Pancreas (tissue), 10 donors: ENCODE measurements at places on chromosomes 4 and X. TPM values are rescaled to one million over a fixed set of nuclear protein-coding genes. Genes with fewer than 3 reads are reported as not detected.
A peak's percentile ranks its signal among the peaks of the same experiment; 100 is the strongest.

- no peak for DNase-seq
- no peaks in the 10 kb centered on the region for H3K27me3 ChIP-seq
- H3K4me3 ChIP-seq: no peak overlapping the region
- H3K4me1 ChIP-seq: peaks cover 11% of the 10 kb centered on the region
- no peaks in the 10 kb centered on the region for H3K36me3 ChIP-seq
- H3K27ac ChIP-seq: peak overlapping the region; percentile 62
Measured at GRCh38 chr4:94525993-94526728, 74.4 kb downstream of the PDLIM5 start.

- no peaks in the 10 kb centered on the region for H3K36me3 ChIP-seq
- H3K27ac ChIP-seq: peak within 1 kb of the TSS; percentile 35
- H3K4me3 ChIP-seq: peak within 1 kb of the TSS; percentile 34
- DNase-seq: peak; percentile 90
- peaks cover 7% of the 10 kb centered on the region for H3K4me1 ChIP-seq
Measured at GRCh38 chr4:44448521-44449461, at the start of gene KCTD8. KCTD8 (minus strand) TSS chr4:44448809.

GRCh38 chrX:13506574-13506973, 62.8 kb upstream of the EGFL6 start:
- H3K36me3 ChIP-seq: no peaks in the 10 kb centered on the region
- H3K27ac ChIP-seq: no peak overlapping the region
- no peak for DNase-seq
- H3K4me3 ChIP-seq: no peak overlapping the region
- no peaks in the 10 kb centered on the region for H3K27me3 ChIP-seq

DNA sequence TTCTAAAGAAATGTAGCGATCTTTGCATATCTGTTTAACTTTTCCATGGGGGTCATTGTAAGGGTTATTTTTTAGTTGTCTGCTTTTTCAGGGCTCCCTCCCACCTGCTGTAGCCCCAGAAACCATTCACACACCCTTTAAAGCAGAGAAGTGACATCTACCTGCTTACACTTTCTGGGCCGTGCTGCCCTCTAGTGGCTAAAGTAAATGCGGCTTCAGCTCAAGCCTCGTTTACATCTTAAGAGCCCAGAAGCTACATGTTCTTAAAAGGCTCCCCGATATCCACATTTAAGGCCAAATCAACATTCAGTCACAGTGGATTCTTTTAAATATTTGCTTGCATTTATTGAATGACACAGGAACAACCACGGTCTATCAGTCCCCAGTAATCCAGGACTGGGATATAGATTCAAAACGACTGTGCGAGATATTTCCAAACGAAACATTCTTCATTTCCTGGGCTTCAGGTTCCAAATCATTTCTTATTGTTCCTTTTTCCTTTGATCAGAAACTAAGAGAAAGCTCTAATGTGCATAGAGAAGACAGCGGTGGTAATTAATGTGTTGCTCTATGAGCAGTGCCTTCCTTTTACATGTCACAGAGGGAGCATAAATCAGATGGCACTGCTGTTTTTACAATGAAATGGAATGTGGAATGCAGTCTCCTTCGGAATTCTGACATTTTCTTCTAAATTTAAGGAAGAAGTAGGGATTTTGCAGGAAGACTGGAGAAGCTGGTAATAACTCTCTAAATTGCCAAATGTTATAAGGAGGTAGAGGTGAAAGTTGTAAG, 119.9 kb downstream of the RASGEF1B start:
- no peaks in the 10 kb centered on the region for H3K4me1 ChIP-seq
- peak; percentile 74 for DNase-seq
- H3K4me3 ChIP-seq: no peak overlapping the region
- H3K36me3 ChIP-seq: no peaks in the 10 kb centered on the region
- no peaks in the 10 kb centered on the region for H3K27me3 ChIP-seq
- no peak overlapping the region for H3K27ac ChIP-seq

GRCh38 chr4:38958453-38959190, 73.6 kb downstream of the TMEM156 start:
- DNase-seq: no peak
- no peaks in the 10 kb centered on the region for H3K4me1 ChIP-seq
- no peak overlapping the region for H3K27ac ChIP-seq
- no peaks in the 10 kb centered on the region for H3K27me3 ChIP-seq
- H3K4me3 ChIP-seq: no peak overlapping the region

DNA sequence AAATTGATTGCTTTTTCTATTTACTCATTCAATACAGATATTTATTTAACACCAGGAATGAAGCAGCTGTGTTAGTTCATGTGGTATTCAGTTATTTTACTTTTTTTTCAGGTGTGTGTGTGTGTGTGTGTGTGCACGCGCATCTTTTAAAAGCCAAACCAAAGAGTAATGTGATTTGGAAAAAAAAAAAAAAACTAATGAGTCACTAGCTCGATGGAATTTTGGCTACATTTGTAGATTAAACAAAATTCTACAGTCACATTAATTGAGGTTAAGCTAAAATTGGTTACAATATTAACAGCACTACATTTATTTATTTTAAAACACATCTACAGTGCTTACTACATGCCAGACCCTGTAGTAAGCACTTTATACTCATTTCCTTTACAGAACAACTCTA, 66.8 kb downstream of the HHIP start:
- no peak overlapping the region for H3K4me3 ChIP-seq
- no peaks in the 10 kb centered on the region for H3K4me1 ChIP-seq
- DNase-seq: no peak
- H3K36me3 ChIP-seq: no peaks in the 10 kb centered on the region
- H3K27me3 ChIP-seq: no peaks in the 10 kb centered on the region
- no peak overlapping the region for H3K27ac ChIP-seq

- no peak overlapping the region for H3K4me3 ChIP-seq
- peaks cover 64% of the 10 kb centered on the region for H3K36me3 ChIP-seq
- DNase-seq: no peak
- no peaks in the 10 kb centered on the region for H3K27me3 ChIP-seq
- no peak overlapping the region for H3K27ac ChIP-seq
- no peaks in the 10 kb centered on the region for H3K4me1 ChIP-seq
Measured at GRCh38 chr4:118732591-118733330, 47.6 kb downstream of the METTL14 start.

GRCh38 chrX:25737540-25737939, 400.6 kb upstream of the MAGEB18 start:
- H3K4me1 ChIP-seq: no peaks in the 10 kb centered on the region
- DNase-seq: no peak
- no peaks in the 10 kb centered on the region for H3K27me3 ChIP-seq
- H3K4me3 ChIP-seq: no peak overlapping the region
- no peak overlapping the region for H3K27ac ChIP-seq
- H3K36me3 ChIP-seq: no peaks in the 10 kb centered on the region

- no peaks in the 10 kb centered on the region for H3K36me3 ChIP-seq
- H3K4me1 ChIP-seq: peaks cover 31% of the 10 kb centered on the region
- DNase-seq: peak; percentile 31
Measured at GRCh38 chr4:77072195-77072753, 3.5 kb downstream of the CCNI start.

- H3K27ac ChIP-seq: no peak overlapping the region
- H3K4me1 ChIP-seq: no peaks in the 10 kb centered on the region
- no peaks in the 10 kb centered on the region for H3K27me3 ChIP-seq
- no peak for DNase-seq
Measured at GRCh38 chr4:147516133-147516532, 35.2 kb downstream of the EDNRA start.

GRCh38 chr4:73507541-73507940, 26.0 kb downstream of the AFM start:
- H3K4me1 ChIP-seq: no peaks in the 10 kb centered on the region
- H3K36me3 ChIP-seq: no peaks in the 10 kb centered on the region
- H3K27me3 ChIP-seq: no peaks in the 10 kb centered on the region
- H3K27ac ChIP-seq: no peak overlapping the region
- H3K4me3 ChIP-seq: no peak overlapping the region
- no peak for DNase-seq

DNA sequence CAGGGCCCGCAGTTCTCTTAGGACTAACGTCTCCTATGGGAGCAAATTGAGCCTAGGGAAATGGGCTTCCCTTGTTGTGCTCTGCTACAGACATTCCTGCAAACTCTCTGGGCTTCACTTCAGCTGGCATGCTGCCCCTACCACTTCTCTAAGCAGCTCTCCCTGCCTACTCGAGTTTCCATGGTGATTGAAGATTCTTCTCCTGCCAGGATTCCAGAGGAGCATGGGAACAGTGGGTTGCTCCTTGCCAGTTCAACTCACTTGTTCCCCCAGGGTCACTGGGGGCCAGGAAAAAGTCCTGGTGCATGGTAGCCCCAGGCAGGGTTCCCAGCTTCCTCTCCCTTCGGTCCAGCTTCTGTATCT, 21.1 kb upstream of the WDR17 start:
- H3K4me1 ChIP-seq: no peaks in the 10 kb centered on the region
- H3K4me3 ChIP-seq: no peak overlapping the region
- no peaks in the 10 kb centered on the region for H3K36me3 ChIP-seq
- no peaks in the 10 kb centered on the region for H3K27me3 ChIP-seq
- H3K27ac ChIP-seq: no peak overlapping the region

GRCh38 chr4:73902817-73903547, 33.8 kb downstream of the CXCL1 start:
- no peak overlapping the region for H3K27ac ChIP-seq
- no peaks in the 10 kb centered on the region for H3K36me3 ChIP-seq
- H3K4me1 ChIP-seq: no peaks in the 10 kb centered on the region

GRCh38 chr4:121510341-121510874, 129.6 kb upstream of the QRFPR start:
- H3K36me3 ChIP-seq: no peaks in the 10 kb centered on the region
- H3K27ac ChIP-seq: no peak overlapping the region
- no peaks in the 10 kb centered on the region for H3K27me3 ChIP-seq
- DNase-seq: no peak
- H3K4me3 ChIP-seq: no peak overlapping the region
- no peaks in the 10 kb centered on the region for H3K4me1 ChIP-seq

- no peaks in the 10 kb centered on the region for H3K4me1 ChIP-seq
- no peak overlapping the region for H3K4me3 ChIP-seq
- no peaks in the 10 kb centered on the region for H3K27me3 ChIP-seq
- no peak for DNase-seq
- H3K27ac ChIP-seq: no peak overlapping the region
Measured at GRCh38 chr4:17155486-17155885, 257.0 kb upstream of the LDB2 start.

DNA sequence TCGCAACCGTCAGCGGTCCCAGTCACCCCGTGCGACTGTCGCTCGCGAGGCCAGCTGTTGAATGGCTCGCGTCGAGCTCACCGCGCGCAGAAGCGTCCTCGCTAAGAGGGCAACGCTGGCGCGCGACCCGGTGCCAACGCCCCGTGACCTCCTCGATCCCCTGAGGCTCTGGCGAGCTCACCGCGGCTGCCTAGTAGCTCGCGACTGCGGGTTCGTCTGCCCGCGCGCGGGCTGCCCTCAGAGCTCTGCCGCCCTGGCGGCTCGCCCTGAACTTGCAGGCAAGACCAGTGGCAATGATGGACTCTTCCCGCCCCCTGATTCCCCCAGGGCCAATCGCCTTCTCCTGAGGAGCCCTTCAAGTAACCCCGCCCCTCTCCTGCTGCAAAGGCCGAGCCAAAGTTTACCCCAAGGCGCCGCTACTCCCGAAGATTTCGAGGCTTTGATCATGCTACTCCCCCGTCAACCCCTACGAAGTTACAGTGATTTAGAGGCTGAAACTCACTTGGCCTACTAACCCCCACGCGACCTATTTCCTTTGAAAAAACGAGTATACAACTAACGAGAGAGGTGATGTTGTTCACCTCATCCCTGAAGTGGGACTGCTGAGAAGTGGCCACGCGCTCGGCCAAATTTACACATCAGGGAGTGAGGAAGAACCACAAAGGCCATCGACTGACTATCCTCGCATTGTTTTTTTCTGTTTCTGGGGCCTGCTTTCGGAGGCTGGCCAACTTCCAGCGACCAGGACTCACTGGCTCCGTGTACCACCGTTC, 37.5 kb downstream of the PGRMC1 start:
- DNase-seq: peak; percentile 16
- H3K27ac ChIP-seq: no peak overlapping the region
- H3K36me3 ChIP-seq: no peaks in the 10 kb centered on the region
- no peak overlapping the region for H3K4me3 ChIP-seq

DNA sequence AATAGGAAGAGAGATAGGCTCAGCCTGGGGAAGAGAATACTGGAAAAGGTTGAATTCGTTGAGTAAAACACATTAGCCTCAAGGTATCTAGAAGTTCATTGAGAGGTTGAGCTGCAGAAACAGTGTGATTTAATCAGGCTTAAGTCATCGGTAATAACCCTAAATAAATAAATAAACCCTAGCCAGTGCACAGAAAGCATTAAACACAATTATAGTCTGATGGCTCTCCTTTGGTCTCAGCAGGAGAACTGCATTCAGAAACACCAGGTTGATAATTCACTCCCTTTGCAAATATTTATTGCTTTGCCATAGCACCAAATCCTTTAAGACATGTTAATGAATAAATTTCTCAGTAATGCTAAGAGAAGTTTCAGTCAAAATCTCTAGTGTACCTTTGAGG, 9.6 kb downstream of the DCX start:
- no peaks in the 10 kb centered on the region for H3K4me1 ChIP-seq
- no peaks in the 10 kb centered on the region for H3K36me3 ChIP-seq
- H3K27me3 ChIP-seq: peaks cover 20% of the 10 kb centered on the region
- no peak overlapping the region for H3K27ac ChIP-seq
- DNase-seq: no peak
- no peak overlapping the region for H3K4me3 ChIP-seq

DNA sequence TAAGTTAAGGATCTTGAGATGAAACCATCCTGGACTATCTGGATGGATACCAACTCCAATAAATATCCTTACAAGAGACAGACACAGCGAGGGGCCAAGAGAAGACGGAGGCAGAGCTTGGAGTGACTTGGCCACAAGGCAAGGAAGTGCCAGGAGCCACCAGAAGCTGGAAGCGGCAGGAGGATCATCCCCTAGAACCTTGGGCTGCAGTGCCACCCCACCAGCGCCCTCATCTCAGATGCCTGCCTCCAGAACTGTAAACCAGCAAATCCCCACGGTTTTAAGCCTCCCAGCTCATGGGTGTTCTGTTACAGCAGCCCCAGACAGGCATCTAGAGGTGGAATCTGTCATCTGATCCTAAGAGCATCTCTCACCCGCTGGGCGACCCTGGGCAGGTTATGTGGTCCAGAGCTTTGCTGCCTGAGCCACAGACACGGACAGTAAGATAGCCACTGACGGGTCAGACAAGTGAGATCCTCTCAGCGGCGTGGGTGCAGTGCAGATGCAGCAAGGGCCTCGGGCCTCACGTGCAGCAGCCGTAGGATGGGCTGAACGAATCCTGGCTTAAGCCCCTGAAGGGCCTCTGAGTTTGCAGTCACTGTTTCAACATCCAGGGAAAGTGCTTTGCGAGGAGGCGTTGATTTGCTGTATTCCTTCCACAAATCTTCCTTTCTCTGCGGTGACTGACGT, 25.1 kb upstream of the MXD4 start:
- H3K27me3 ChIP-seq: no peaks in the 10 kb centered on the region
- no peak overlapping the region for H3K4me3 ChIP-seq
- DNase-seq: no peak
- H3K36me3 ChIP-seq: no peaks in the 10 kb centered on the region
- H3K4me1 ChIP-seq: no peaks in the 10 kb centered on the region

The ETNPPL gene
- total RNA-seq: not detected

The PLXNB3 gene
- 4.4 TPM for total RNA-seq

The MAGEA4 gene
- not detected for total RNA-seq

The RNF212 gene
- 19.5 TPM for total RNA-seq

The CNGA1 gene
- 3.2 TPM for total RNA-seq

The PF4V1 gene
- total RNA-seq: not detected

The IL21 gene
- not detected for total RNA-seq

The TACR3 gene
- not detected for total RNA-seq

The IL13RA2 gene
- 0.28 TPM for total RNA-seq

The IL2 gene
- total RNA-seq: not detected

The CCKAR gene
- 0.16 TPM for total RNA-seq

The ADH7 gene
- total RNA-seq: not detected

The PRAF2 gene
- 1.3 TPM for total RNA-seq

The ADAM29 gene
- not detected for total RNA-seq

The PPP1R2C gene
- total RNA-seq: not detected
